ENCODE measurements at places on chromosomes 2 and 18. TPM values are rescaled to one million over a fixed set of nuclear protein-coding genes. Genes with fewer than 3 reads are reported as not detected.

DNA sequence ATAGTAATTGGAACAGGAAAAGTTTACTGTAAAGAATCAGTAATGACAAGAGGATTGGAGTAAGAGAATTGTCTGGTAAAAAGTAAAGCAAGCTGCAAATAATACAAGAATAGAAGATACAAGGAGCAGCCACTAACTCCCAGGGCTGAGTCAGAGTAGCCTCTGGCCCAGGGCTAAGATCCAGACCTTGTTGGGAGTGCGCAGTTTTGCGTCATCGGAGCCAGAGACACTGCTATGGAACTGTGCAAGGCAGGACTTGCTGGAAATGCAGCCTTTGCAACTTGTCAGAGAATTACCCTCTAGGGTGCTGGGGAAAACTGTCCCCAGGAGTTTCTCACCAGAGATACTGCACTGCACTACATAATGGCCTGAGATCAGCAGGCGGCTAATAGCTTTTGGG, 135.2 kb downstream of the NYAP2 start:
- DNase-seq: no peak

The ARID5A gene
- total RNA-seq: 117 TPM

- DNase-seq: no peak
Observed at GRCh38 chr2:42424033-42424432, 63.0 kb upstream of the COX7A2L start.

DNA sequence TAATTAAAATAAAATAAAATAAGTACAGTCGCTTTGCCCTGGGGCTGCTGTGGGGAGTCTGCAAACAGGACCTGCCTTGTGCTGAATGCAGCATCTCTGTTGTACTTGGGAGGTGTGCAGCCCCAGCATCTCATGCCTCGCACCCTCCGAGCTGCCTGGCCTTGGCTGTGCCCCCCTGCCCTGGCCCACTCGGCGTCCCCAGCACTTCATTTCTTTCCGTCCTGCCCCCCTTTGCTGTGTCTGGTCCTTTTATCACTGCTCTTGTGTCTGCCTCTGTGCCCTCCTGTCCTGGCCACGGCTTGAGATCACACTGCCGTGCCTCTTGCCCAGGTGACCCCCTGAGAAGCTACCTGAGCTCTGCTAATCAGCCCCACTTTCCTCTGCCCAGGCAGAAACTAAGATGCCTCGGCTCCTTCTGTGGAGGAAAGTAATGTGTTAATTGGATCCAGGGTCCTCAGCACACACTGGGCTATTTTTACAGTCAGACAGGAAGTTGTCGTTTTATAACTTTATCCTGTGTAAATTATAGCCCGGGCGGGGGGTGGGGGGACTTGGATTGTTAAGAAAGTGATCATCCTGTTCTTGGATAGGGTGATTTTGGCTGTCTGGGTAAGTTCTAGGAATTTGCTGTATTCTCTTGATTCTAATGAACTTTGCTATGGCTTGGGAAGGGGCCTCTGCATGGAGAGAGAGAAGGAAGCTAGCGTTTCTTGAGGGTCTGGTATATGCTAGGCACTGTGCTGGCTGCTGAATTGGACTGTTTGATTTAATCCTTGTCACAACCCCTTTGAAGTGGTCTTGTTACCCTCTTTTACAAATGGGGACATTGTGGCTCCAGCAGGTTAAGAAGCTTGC, 69.4 kb downstream of the AGAP1 start:
- no peak for DNase-seq

DNA sequence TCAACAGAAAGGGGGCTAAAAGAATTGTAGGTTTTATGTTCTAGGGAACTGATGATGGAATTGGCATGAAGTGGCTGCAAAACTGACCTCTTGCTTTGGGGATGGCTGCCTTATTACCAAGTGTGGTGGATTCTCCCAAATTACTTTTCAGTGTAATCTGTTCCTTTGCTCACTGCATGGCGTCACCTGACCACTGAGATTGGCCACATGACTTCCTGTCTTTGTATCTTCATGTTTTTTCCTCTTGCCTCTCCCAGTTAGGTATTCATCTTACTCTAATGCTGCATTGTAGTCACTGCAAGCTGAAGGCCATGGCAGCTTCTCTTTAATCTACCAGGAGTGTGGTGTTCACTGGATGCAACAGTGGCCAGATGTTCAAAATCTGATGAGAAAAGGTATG, 257.7 kb upstream of the TNP1 start:
- DNase-seq: no peak

- no peak for DNase-seq
Observed at GRCh38 chr2:12318427-12319057, 398.2 kb upstream of the TRIB2 start.

The SPATA3 gene
- not detected for total RNA-seq

The PMAIP1 gene
- total RNA-seq: 211 TPM

- DNase-seq: no peak
Observed at GRCh38 chr2:63975437-63976124, 43.6 kb downstream of the VPS54 start.

- DNase-seq: no peak
Observed at GRCh38 chr2:81355436-81355835, 1050.9 kb upstream of the LRRTM1 start.

The BUB1 gene
- total RNA-seq: 4.2 TPM

DNA sequence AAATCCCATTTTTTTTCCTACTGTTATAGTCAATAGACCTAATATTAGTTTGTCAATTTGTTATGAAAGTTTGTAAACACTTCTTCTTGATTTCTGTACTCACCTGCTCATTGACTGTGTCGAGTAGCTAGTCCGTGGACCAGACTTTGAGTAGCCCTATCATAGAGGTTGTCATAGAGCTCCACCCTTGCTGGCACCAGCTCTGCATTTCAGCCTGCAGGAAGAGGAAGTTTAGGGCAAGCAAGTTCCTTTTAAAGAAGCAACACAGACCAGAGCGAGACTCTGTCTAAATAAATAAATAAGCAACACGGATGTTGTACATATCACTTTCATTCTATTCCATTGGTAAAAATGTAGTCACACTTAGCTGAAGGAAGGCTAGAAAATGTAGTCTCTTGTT, 74.0 kb downstream of the MCFD2 start:
- DNase-seq: no peak

DNA sequence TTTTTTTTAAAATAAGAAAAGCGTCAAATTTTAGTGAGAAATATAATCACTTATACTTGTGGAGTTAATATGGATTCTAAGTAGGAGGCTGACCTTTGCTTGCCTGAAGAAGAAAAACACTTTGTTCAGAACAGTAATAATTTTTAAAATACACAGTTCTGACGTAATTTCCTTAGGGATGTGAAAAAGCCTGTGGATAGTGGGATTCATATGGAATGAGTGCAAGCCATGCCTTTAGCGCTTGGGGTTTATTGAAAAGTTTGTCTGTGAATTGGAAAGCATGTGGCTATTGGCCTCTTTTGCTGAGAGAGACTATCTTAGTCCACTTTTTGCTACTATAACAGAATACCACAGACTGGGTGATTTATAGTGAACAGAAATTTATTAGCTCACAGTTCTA, 151.3 kb downstream of the CCDC85A start:
- no peak for DNase-seq

The CDH2 gene
- total RNA-seq: 0.35 TPM

The PRSS56 gene
- not detected for total RNA-seq

GRCh38 chr2:212465456-212465855, 73.1 kb downstream of the ERBB4 start:
- no peak for DNase-seq

DNA sequence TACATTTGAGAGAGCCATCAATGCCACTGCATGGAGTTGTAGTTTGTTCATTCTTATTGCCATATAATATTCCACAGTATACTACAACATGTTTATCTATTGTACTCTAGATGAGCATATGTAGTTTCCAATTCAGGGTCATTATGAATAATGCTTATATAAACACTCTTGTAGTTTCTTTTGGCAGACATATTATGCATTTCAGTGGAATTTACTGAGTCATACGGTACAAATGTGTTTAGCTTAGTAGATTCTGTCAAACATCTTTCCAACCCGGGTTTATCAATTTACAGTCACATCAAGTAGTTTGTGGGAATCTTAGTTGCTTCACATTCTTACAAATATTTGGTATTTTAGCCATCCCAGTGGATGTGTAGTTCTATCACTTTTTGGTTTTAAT, 161.1 kb downstream of the KCNH7 start:
- no peak for DNase-seq

The TMEM17 gene
- not detected for total RNA-seq

DNA sequence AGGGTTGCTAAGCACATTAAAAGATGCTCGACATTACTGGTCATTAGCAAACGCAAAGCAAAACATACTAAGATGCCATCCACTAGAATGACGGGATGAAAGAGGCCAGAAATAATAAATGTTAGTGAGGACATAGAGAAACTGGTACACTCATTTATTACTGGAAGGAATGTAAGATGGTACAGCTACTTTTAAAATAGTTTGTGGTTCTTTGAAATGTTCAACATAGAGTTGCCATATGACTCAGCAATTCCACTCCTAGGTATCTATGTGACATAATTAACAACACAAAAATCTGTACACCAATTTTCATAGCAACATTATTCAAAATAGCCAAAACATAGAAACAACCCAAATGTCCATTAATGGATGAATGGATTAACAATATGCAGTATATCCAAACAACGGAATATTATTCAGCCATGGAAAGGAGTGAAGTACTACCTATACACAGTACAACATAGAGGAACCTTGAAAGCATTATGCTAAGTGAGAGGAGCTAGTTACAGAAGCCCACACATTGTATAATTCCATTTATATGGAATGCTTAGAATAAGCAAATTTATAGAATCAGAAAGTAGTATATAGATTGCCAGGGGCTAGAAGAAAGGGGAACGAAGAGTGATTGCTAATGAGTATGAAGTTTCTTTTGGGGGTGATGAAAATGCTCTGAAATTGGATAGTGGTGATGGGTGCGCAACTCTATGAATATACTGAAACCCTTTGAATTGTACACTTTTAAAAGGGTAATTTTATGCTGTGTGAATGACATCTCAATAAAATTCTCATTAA, 61.9 kb upstream of the IL1R1 start:
- DNase-seq: no peak

GRCh38 chr2:160878618-160879017, 281.6 kb upstream of the TANK start:
- no peak for DNase-seq

- DNase-seq: no peak
Observed at GRCh38 chr2:33215299-33215698, 261.1 kb upstream of the RASGRP3 start.

The FTCDNL1 gene
- total RNA-seq: 0.95 TPM

The L3MBTL4 gene
- total RNA-seq: 34.2 TPM

The ELOA2 gene
- total RNA-seq: not detected

DNA sequence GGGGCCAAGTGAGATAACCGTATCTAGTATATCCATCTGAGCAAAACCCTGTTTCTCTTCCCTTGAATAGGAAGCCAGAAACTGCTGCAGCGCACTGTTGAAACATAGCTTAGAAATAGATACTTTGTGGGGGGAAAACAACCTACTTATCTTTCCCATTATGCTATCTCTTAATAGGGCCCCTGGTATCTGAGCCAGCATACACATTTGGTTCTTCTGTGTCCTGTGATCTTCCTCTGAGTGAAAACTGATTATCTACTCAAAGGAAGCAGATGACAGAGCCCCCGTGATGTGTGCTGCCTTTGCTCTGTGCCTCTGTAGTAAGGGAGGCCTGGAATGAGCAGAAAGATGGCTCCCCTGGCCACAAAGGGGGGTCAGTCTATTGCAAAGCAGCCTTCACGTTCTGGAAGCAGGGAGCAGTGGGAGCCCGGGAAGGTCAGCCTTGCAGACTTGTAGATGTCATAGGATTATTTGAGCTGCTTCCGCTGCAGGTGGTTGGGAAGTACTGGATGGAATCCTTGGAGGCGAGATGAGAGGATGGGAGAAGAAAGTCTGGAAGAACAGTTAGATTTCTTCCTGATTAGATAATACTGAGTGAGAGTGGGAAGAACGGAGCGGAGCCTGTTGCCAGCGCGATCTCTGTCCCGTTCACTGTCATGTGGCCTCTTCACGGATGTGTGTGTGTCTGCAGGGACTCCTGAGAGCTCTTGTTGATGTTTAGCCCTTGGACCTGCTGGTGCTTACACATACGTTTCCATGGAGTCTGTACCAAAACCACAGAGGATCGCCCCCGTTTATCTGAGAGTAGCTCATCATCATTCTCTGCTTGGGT, 150.1 kb downstream of the AGAP1 start:
- DNase-seq: no peak

The RALB gene
- 25.4 TPM for total RNA-seq

GRCh38 chr2:109208071-109208950, 79.3 kb downstream of the SH3RF3 start:
- no peak for DNase-seq

DNA sequence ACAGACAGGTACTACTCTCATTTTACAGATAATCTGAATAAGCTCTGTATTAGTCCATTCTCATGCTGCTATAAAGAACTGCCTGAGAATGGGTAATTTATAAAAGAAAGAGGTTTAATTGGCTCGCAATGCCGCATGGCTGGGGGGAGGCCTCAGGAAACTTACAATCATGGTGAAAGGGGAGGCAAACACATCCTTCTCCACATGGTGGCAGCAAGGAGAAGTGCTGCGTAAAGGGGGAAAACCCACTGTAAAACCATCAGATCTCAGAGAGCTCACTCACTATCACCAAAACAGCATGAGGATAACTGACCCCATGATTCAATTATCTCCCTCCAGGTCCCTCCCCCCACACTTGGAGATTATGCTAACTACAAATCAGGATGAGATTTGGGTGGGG, 254.4 kb downstream of the KCNE4 start:
- DNase-seq: no peak

- DNase-seq: no peak
Observed at GRCh38 chr2:166831930-166832329, 56.4 kb upstream of the XIRP2 start.

The FSHR gene
- total RNA-seq: not detected

GRCh38 chr2:238387332-238387731, 39.4 kb upstream of the ASB1 start:
- no peak for DNase-seq

GRCh38 chr2:236711440-236711839, 141.8 kb downstream of the ACKR3 start:
- no peak for DNase-seq

The DGUOK gene
- total RNA-seq: 54.8 TPM

- no peak for DNase-seq
Observed at GRCh38 chr2:109176928-109177327, 47.9 kb downstream of the SH3RF3 start.

DNA sequence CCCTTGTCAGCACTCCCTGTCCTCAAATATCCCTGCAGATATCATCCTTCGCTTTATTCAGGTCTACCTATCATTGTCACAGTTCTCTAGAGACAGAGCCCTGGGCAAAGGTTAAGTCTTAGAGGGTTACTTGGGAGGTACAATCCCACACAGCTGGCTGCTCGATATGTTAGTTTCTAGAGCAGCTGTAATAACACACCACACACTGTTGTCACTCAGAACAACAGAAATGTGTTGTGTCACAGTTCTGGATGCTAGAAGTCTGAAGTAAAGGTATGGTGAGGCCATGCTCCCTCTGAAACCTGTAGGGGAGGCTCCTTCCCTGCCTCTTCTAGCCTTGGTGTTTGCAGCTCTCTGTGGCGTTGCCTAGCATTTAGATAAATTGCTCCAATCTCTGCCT, 9.9 kb upstream of the RAPGEF4 start:
- DNase-seq: no peak

- DNase-seq: no peak
Observed at GRCh38 chr2:10185046-10185445, 62.5 kb downstream of the RRM2 start.

The RBM44 gene
- 2.9 TPM for total RNA-seq

GRCh38 chr2:201357221-201357620, at the start of gene FLACC1:
TSS of gene FLACC1 (minus strand) at chr2:201357345. CDS start at chr2:201351404, 5,941 bp downstream.
- DNase-seq: no peak
